ENCODE measurements at places on chromosomes 7 and 10.

- DNase-seq = no peak
Observed at GRCh38 chr7:102191556-102192379, 94.9 kb upstream of the SH2B2 start.

- DNase-seq = no peak
Observed at GRCh38 chr7:82156168-82156567, 287.4 kb downstream of the CACNA2D1 start.

DNA sequence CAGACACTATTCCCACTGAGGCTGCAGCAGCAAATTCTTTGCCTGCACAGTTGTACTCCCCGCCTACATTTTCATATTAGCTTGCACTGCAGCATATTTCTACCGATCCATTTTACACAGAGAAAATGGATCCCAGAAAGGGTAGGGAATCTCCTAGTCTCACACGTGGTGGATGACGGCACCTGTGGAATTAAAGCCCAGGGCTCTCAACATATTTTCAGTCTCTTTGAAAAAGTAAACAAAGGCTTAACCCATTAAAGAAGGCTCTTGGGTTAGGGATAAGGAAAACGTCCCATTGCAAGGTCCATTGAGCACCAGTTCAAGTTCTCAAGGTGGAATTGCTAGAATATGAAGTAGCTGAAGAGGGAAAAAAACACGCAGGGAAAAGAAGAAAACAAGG lies 49.4 kb upstream of the FOXI2 start:
- no peak for DNase-seq

DNA sequence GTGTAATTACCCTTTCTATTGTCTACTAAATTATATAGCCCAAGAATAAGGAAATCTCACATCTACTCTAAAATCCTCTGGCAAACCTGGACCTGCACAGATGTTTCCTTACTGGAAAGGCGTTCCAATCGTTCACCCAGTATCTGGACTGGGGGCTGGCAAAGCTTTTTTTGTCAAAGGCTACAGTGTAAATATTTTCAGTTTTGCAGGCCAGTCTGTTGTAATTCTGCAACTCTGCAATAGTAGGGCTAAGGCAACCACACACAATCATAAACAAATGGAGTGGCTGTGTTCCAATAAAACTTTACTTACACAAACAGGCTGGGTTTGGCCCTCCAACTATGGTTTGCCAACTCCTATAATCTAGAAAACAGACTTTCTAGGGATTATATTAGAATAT lies 56.2 kb downstream of the GLI3 start:
- no peak for DNase-seq

DNA sequence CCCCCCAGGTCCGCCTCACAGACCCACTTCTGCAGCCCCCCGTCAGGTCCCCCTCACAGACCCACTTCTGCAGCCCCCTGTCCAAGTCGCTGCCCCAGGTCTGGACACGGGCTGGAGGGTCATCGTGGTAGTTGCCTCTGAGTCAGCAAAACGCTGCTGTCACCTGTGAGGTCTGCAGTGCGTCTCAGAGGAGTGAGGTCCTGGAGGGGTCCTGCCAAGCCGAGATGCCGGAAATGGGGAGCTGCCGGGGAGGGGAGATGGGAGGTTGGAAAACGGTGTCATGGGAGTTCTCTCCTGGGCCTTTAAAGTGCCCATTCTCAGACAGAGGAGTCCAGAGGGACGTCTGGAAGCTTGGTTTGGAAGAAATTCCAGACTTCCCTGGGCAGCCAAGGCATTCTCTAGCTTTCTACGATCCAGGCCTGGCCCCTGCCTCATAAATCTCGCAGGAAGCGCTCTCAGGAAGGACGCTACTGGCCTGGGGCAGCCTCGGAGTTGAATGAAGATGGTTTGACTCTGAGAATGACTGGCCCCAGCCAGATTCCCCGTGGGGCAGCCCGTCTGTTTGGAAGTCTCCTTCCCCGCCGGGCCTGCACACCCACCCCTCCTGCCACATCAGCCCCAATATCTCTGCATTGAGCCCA lies 38.7 kb downstream of the CALML3 start:
- no peak for DNase-seq

GRCh38 chr7:390761-391410 lies 100.9 kb downstream of the FOXL3 start:
- DNase-seq = no peak

DNA sequence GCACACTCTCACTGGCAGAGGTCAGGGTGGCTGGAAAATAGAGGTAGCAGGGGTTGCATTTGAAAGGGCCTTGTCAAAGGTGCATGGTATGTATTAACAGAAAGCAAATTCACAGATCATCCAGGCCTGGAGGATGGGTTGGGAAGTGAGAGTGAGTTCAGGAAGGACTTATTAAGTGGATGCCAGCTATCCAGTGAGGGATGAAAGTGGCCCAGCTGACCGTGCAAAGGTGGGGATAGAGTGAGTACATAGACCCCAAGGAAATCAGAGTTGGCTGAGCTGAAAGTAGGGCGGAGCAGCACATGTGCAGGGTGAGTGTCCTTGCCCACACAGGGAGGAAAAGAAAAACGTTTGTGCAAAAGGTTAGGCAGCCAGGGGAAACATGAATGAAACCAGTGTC lies 58.1 kb downstream of the HECW1 start:
- no peak for DNase-seq

GRCh38 chr7:137626469-137627067 lies 220.2 kb downstream of the DGKI start:
- peak; percentile 1 for DNase-seq

- no peak for DNase-seq
Observed at GRCh38 chr7:35331730-35332678, 78.1 kb upstream of the TBX20 start.

DNA sequence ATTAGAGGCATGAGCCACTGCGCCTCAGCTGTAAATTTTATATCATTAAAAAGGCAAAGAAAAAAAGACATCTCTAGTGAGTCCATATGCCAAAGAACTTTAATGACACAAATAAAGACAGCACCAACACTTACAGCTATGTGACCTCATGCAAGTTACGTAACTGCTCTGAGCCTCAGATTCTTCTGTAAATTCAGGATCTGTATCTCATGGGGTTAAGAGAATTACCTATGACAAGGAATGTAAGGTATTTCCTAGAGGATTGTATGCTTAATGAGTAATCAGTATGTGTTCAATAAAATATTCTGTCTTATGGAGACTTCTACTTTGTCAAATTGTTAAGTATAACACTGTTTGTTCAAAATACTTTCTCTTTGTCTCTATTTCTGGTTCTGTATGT lies 274.0 kb upstream of the GLI3 start:
- no peak for DNase-seq

GRCh38 chr7:130943336-130943901 lies 209.4 kb upstream of the KLF14 start:
- no peak for DNase-seq

DNA sequence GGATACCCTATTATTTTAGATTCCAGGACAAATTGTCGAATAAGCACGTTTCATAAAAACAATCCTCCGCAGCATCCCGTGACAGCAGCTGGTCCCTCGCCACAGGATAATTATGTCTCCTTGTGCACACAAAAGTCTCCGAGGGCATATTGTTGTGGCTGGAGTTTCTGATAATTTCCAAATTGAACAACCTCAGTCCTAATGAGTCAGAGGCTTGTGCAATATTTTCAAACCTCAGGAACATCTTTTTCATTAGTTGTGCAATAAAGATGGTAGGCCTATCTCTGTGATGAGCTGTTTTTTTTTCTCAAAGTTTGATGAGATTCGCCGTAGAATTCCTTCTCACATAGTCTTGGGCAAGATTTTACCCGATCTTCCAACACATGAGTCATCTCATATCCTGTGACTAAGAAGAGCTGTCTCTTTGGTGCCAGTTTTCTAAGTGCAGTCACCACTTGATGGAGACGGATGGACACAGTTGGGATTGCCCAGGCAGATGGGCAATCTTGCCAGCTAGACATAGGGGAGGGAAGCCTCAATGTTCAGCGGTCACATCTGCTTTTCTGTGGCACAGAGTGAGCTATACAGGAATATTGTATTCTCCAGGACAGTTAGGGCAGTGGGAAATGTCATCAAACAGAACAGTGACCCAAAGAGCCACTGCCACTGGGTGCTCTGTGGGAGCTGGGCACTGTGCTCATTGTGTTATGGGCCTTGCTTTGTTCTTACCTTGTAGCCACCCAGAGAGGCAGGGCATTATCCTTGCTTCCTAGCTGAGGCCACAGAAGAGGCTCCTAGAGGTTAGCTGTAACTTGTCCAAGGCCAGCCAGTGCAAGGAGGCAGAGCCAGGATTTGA lies 7.8 kb downstream of the HTRA1 start:
- no peak for DNase-seq

DNA sequence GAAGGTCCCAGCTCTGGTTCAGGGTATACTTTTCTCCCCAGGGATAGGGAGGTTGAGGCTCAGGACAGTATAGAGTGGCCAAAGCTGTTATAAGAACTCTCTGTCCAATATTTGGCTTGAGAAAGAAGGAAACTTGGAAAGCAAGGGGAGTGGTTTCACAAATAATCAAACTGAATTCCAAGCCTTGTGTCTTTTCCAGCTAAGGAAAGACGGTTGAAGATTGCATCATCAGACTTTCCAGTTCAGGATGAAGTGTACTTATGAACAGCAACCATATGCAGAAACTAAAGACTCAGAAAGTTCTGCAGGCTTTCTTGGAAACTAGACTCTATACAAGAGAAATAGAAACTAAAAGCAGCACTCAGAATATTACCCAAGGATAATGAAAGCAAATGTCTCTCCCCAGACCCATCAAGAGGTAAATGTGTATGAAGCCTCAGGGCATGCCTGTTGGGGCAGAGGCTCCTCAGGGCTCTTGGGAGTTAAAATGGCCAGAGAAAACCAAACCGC lies 46.4 kb downstream of the RAMP3 start:
- DNase-seq = no peak

GRCh38 chr10:132945894-132946255 lies 3.5 kb upstream of the CFAP46 start:
- no peak for DNase-seq

- peak; percentile 42 for DNase-seq
Observed at GRCh38 chr10:125149036-125149679, 11.2 kb downstream of the CTBP2 start.

DNA sequence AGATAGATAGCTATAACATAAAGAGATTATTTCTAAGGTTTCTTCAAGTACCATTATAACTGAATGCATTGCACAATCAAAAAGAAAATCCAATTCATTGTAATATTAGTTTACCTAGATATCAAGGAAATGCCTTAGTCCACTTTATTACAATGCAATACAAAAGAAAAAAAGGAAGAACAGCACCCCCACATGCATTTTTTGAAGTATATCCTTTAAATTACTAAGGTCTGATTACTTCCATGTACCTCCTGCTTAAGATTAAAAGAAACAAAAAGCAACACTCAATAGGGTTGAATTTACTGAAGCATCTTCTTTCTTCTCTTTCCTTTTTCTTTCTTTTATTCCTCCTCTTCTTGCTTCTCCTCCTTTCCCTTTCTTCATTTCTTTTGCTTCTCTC lies 973.8 kb upstream of the LRRTM3 start:
- DNase-seq = no peak

DNA sequence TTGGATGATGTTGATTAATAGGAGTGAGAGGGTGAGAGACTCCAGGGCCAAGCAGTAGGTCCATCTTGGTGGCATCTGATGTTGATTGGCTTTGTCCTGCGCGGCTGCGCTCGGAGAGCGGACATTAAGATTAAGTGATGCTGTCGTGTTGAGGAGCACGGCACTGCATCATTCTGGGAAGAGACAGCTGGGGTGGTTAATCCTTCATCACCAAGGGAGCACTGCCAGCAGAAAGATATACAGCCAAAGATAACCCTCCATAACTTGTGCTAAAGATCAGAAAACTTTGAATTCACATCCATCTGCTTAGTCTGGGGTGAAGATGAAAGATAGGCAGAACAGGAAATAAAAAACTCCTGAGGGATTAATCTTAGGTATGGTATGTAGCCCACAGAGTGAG lies 208.3 kb downstream of the LRMDA start:
- DNase-seq = no peak

DNA sequence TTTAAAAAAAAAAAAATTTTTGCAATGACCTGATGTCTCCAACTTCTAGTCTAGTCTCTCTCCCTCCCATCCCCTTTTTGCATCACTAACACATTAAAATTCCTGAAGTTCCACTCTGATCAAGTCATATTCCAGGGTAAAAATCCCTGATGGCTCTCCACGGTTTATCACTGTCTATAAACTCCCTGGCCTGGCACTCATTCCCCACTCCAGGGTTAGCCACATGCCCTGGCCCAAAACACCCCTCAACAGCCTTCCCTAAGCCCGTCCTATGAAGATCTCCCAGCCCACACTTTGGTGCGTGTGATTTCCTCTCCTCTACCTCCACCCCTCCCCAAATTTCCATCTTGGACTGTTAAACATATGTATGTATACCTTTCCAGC lies 125.4 kb downstream of the JAZF1 start:
- no peak for DNase-seq

- no peak for DNase-seq
Observed at GRCh38 chr10:88879534-88880281, at the start of gene STAMBPL1. Gene STAMBPL1, plus strand, starts transcription at chr10:88880245. Its CDS starts 21,464 bp downstream, at chr10:88901709.

GRCh38 chr7:113109718-113110117 lies 8.6 kb downstream of the SMIM30 start:
- DNase-seq = no peak

GRCh38 chr7:96016735-96017134 lies 244.4 kb downstream of the DYNC1I1 start:
- no peak for DNase-seq

GRCh38 chr10:73865459-73866442 lies 8.6 kb downstream of the CAMK2G start:
- DNase-seq = no peak
